ENCODE measurements at places on chromosomes 6 and 20.

- peak; percentile 28 for DNase-seq
Observed at GRCh38 chr6:112622036-112622435, 274.9 kb downstream of the RFPL4B start.

DNA sequence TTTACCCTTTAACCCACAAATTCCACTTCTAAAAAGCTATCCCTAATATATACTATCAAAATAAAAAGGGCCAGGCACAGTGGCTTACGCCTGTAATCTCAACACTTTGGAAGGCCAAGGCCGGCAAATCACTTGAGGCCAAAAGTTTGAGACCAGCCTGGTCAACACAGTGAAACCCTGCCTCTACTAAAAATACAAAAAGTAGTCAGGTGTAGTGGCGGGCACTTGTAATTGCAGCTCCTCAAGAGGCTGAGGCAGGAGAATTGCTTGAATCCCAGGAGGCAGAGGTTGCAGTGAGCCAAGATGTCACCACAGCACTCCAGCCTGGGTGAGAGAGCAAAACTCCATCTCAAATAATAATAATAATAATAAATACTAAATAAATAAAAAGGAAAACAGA is 82.5 kb downstream of the TRIM27 start:
- DNase-seq, result peak; percentile 33

GRCh38 chr6:11942185-11942864 is 69.8 kb upstream of the HIVEP1 start:
- DNase-seq, result no peak

- peak; percentile 87 for DNase-seq
Observed at GRCh38 chr6:36851149-36851614, 11.9 kb upstream of the CPNE5 start.

DNA sequence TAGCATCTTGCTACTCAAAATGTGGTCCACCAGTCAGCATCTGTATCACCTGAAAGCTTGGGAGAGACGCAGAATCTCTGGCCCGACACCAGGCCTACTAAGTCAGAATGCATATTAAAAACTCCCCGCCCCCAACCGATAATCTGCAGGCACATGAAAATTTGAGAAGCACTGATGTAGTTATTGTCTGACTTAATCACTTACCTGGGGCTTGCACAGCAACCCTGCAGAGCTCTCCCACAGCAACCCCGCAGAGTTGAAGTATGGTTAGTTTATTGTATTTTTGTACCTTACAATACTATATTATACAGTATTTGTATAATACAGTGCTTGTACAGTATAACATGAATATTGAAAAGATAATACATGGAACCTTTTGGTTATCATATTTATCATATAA is 53.7 kb downstream of the KLHL31 start:
- no peak for DNase-seq

DNA sequence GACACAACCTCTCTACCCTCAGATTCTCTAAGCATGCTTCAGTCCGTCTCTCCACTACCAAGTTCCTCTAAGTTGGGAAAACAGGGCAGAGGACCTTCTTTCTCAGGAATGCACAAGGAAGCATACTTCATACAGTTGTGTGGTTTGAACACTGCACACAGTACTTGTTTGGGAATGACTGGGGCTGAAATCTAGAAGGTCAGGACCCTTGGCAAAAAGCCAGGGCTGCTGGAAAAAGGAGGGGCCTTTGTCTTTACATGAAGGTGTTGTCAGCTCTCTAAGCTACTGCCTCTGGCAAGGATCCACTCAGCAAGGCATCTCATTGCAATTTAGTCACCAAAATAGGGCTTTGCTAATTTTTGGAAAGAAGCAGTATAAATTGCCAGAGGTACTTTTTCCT is 20.7 kb upstream of the HEY2 start:
- DNase-seq, result no peak

GRCh38 chr6:149208134-149208601 is 109.3 kb upstream of the TAB2 start:
- DNase-seq, result no peak

GRCh38 chr6:158387036-158387435 is 74.8 kb downstream of the TULP4 start:
- no peak for DNase-seq

DNA sequence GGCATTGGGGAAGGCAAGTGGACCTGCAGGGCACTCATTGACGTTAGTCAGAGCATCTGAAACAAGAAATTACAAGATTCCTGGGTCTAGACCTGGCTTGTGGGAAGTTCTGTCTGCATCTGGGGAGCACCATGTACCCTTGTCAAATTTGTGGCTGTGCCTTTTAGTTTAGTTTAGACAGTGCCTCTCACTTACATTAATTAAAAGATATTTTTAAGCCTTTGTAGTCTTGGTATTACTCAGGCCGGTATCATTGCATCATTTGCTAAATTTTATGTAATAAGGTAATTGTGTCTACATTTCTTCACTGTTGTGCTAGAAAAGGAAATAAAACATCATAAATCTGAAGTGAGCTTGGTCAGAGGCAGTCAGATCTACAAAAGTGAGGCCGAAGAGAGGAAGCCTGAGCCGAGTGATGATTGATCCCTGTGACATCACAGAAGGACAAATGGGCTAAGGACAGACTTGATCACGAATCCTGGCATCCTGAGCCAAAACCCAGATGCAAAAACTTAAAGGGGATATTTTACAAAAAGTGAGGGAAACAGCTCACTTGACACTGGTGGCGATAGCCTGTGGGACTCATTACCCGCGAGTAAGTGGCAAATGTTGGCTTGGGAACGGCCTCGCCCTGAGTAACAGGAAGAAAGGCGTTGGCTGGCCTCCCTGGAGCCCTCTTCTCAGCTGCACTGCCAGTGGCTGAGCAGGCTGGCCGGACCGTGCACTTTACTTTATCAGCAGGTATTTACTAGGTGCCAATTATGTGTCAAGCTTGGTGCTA is 106.5 kb downstream of the TCP11 start:
- DNase-seq, result no peak

- no peak for DNase-seq
Observed at GRCh38 chr20:48760403-48760983, 67.3 kb downstream of the PREX1 start.

DNA sequence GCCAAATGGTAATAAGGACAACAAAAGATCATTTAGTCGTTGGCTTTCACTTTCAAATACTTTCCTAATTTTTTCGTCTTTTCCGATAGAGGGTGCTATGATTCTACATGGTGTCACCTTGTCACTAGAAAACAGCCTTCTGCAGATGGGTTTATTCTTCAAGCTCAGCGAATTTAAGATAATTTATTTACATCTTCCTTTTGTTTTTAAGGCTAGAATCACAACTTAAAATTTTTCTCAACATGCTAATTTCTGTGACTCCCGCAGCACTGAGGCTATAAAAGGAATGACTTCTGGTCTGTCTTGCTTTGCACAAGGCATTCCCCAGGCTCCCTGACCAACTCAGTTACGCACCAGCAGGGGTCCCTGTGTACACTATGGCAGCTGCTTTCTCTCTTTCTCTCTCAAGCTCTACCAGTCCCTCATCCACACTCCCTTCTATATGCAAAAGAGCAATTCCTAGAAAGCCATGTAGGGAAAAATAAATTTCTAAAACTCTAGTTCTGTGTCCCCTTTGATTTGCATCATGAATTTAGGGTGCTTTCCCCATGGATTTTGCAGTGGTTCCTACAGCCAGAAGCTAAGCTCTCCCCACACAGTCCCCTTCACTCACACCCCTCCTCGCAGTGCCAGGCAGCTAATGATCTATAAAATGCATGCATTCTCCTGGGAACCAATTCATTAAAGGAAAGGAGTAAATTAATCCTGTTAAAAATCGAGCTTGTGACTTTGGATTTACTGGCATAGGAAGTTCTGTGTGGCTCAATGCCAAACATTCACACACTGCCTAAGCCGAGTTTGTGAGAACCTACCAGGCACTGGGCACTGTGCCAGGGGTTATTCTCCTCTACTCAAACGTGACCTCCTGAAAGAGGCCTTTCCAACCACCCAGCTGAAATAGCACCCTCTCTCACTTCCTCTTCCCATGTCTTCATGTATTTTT is 74.5 kb downstream of the DCDC2 start:
- DNase-seq, result peak; percentile 93

DNA sequence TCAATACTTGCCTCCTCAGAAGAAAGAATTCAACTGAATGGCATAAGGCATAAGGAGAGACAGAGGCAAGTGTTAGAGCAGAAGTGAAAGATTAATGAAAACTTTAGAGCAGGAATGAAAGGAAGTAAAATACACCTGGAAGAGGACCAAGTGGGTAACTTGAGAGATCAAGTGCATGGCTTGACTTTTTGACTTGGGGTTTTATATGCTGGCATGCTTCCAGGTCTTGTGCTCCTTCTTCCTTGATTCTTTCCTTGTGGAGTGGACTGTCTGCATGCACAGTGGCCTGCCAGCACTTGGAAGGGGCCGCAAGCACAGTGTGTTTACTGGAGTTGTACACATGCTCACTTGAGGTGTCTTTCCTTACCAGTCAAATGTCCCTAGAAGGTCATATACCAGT is 222.1 kb upstream of the UFL1 start:
- DNase-seq, result no peak

- no peak for DNase-seq
Observed at GRCh38 chr6:168133687-168134559, 54.9 kb upstream of the FRMD1 start.

DNA sequence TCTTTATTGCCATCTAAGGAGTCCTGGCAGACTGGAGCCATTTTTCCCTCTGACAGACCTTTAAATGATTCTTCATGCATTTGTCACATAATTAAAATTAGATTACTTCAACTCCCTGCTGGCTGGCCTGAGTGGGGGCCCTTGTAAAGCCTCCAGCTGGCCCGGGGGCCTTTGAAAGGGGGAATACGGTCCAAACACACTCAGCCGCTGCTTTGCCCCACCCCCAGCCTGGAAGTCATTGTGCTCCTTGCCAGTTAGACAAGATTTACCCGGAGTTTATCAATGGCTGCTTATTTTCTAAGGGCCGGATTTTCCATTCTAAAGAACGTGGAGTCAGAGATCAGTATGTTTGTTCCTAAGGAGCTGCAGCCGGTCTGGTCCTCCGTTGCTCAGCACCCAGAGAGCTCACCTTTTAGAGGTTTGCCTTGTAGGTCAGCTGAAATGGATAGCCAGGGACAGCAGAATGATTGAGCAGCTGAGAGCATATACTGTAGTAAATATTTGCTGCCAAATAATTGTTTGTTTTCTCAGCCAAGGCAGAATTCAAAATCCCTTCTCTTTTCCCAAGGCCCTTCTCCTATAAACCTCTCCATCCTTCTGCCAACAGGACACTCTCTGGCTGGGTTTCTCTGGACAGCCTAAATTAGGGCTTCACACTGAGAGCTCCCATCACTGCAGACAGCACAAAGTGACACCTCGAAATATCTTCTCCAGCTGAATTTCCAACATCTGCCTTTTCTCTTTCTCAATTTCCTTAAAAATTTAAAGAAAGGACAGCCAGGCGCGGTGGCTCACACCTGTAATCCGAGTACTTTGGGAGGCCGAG is 68.4 kb upstream of the RBM24 start:
- no peak for DNase-seq

DNA sequence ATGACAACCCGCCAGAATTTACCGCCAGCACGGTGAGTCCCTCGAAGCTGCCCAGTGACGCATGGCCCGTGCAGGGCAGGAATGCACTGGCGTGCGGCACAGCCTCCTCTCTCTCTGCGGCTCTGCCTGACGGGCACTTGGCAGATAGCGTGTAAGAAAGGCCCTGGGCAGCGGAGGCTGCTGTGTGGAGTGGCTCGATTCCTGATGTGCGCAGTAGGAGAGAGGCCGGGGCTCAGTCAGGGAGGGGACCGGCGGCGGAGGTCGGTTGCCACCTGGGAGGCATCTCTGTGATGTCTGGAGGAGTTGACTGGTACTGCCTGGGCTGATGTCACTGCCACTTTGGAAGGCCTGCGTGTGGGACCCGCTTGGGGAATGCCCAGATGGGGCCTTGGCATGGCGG is 170.7 kb downstream of the TAF4 start:
- DNase-seq, result no peak

GRCh38 chr6:4084444-4085331 is 5.8 kb upstream of the FAM217A start:
- DNase-seq, result no peak

DNA sequence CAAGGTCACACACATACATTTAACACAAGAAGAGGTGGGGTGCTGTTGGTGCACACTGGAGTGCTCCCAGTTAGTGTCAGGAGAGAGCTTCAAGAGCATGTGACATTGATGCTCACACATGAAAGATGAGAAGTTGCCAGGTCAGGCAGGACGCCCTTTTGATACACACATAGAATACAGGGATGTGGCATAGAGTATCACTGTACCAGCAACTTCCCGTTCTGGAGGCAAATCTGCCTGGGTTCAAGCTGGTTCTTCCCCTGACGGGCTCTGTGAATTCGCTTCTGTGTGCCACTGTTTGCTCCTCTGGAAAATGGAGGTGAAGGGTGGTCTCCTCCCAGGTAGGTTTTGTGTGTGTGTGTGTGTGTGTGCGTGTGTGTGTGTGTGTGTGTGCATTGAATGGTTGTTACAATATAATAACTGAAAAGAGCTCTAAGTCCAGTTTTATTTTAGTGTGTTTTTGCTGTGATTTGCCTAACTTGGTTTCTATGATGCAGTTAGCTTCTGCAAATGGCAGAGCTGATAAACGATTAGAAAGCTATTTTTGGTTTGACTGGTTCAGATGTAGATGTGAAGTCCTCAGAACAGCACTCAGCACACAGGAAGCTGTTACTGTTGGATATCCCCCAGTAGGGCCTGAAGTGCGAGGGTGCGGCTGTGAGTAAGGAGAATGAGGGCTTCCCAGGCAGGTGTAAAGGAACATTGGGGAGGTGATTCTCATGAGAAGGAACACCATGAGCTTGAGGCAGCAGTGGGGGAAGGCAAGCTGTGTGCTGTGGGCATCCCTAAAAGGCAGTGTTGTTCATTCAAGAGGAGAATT is 53.4 kb downstream of the HIVEP1 start:
- no peak for DNase-seq

Data from OCI-M1 (cell line).